ENCODE measurements at places on chromosomes 4 and X. TPM values are rescaled to one million over a fixed set of nuclear protein-coding genes. Genes with fewer than 3 reads are reported as not detected.

GRCh38 chrX:74015379-74016019 lies 288.5 kb upstream of the ZCCHC13 start:
- DNase-seq = peak; percentile 89
- no peaks in the 10 kb centered on the region for H3K27me3 ChIP-seq
- no peaks in the 10 kb centered on the region for H3K4me1 ChIP-seq
- H3K27ac ChIP-seq = no peak overlapping the region
- no peak overlapping the region for H3K4me3 ChIP-seq

DNA sequence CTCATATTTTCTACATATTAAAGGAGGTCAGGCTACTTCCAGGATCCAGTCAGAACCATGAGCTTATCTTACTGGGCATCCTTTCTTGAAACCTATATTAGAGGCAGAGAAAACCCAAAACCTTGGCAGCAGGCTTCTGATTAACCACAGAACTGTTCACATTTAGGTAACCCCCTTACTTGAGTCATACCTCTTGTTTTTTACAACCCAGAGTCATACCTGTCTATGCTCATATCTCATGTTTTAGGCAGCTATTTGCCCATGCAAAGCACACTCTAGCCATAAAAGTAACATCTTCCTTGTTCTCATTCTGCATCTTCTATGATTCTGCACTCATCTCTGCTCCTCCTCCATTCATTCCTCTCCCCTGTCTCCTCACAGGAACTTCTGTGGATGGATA lies 138.0 kb upstream of the SMIM31 start:
- no peak overlapping the region for H3K27ac ChIP-seq
- H3K27me3 ChIP-seq = no peaks in the 10 kb centered on the region
- no peak overlapping the region for H3K4me3 ChIP-seq
- H3K36me3 ChIP-seq = no peaks in the 10 kb centered on the region
- no peak for DNase-seq

- DNase-seq = no peak
- no peak overlapping the region for H3K4me3 ChIP-seq
- H3K4me1 ChIP-seq = no peaks in the 10 kb centered on the region
- no peaks in the 10 kb centered on the region for H3K36me3 ChIP-seq
- H3K27ac ChIP-seq = no peak overlapping the region
- no peaks in the 10 kb centered on the region for H3K27me3 ChIP-seq
Observed at GRCh38 chr4:88952081-88952480, 104.9 kb downstream of the FAM13A start.

GRCh38 chr4:16887887-16888286 lies 10.6 kb downstream of the LDB2 start:
- no peak overlapping the region for H3K27ac ChIP-seq
- H3K4me1 ChIP-seq = no peaks in the 10 kb centered on the region
- no peaks in the 10 kb centered on the region for H3K27me3 ChIP-seq
- no peaks in the 10 kb centered on the region for H3K36me3 ChIP-seq

RGN gene
- 2.3 TPM for total RNA-seq

DUX4 gene
- not detected for total RNA-seq

SUPT20HL2 gene
- total RNA-seq = not detected

MSL3 gene
- total RNA-seq = 39.1 TPM
